Stimulated activated CD4-positive, alpha-beta T cell treated with anti-CD3 and anti-CD28 coated beads, Interleukin-4, amount 100 ng/mL, for 48 hours (primary cell): ENCODE measurements at places on chromosomes 3 and 15.
A peak's percentile ranks its signal among the peaks of the same experiment; 100 is the strongest.

DNA sequence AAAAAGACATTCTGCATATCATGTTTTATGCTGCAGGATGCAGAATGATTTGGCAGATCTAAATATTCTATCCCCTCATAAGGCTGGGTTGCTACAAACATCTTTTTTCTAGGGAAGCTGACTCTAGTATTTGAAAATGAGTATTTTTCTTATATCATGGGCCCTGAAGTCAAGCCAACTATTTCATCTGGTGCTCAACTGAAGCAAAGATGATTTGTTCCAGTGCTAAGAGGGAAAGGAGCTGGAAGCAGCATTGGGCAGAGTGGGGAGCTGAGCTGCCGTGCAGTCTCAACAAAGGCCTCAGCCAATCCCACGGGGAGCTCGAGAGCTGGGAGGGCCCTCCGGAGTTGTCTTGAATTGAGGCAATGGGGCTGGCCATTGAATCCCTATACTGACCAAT lies 155.3 kb upstream of the SLCO3A1 start:
- no peak for DNase-seq

GRCh38 chr15:40338921-40339620 lies 1.7 kb downstream of the CCDC9B start:
- DNase-seq, result no peak

- no peak for DNase-seq
Measured at GRCh38 chr15:61655881-61656280, 404.4 kb downstream of the VPS13C start.

DNA sequence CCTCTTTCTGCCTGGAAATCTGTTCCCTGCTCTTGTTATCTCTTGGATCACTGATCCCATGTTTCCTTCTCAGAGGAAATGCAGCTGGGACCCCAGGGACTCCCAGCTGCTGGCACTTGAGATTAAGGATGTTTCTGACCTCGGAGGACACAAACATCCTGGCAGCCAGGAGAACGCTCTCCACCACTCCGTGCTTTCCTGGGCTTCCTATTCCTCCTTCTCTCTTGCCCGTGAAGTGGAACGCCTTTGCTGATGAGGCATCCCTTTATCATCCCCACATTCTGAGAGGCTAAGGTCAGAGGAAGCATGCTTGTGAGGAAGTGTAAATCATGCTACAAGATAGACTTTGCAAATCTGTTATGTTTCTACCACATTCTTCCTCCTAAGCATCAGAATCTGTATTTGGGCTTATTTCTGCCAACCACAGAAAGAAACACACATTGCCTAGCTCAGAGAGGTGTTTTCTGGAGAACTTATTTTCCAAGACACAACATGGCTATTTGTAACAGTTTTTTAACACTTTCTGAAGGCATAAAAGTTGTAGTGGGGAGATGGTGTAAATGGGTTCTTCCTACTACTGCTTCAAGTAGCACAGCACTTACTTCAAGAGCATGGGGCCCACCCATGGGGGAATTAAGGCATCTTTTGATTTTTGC lies 25.6 kb upstream of the LDHAL6B start:
- DNase-seq, result no peak

DNA sequence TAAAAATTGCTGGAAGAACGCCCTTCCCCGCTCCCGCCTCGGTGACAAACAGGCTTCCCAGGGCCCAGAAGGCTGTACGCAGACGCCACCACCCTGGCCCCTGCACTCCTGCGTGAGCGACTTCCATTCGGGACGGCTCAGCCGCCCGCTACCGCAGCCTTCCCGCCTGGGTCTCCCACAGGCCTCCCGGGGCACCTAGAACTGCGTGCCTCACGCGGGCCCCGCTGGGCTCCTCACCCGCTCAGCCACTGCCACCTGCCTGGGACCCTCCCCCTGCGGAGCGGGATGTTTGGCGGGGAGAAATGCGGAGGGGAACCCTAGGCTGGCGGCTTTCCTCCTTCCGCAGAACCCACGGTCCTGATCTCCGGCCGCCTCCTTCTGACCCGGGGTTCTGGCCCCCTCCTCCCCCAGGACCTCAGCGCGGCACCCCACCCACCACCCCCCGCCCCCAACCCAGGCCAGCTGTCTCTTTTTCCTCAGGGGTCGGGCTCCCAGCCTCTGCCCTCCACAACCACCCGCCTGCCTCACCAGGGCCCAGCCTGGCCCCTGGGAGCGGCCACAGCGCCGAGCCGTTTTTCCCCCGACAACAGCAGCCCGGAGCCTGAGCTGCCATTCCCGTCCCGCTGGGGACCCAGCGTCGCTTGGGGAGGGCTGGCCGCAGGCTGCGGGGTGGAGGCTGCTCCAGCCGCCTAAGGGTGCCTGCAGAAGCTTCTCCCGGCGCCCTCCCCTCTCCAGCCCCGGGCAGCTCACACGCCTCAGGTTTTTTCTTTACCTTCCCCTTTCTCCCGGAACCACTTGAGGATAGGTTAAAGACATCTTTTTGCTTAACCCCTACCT lies 27.6 kb upstream of the RAB7A start:
- DNase-seq, result no peak

GRCh38 chr3:160773722-160774121 lies 17.7 kb downstream of the PPM1L start:
- no peak for DNase-seq

- no peak for DNase-seq
Measured at GRCh38 chr15:65056868-65057548, 10.8 kb downstream of the RASL12 start.

DNA sequence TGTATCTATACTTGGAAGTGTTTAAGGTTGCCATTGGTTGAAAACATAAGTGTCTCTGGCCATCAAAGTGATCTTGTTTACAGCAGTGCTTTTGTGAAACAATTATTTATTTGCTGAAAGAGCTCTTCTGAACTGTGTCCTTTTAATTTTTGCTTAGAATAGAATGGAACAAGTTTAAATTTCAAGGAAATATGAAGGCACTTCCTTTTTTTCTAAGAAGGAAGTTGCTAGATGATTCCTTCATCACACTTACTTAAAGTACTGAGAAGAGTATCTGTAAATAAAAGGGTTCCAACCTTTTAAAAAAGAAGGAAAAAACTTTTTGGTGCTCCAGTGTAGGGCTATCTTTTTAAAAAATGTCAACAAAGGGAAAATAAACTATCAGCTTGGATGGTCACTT lies 19.7 kb downstream of the B3GNT5 start:
- no peak for DNase-seq

DNA sequence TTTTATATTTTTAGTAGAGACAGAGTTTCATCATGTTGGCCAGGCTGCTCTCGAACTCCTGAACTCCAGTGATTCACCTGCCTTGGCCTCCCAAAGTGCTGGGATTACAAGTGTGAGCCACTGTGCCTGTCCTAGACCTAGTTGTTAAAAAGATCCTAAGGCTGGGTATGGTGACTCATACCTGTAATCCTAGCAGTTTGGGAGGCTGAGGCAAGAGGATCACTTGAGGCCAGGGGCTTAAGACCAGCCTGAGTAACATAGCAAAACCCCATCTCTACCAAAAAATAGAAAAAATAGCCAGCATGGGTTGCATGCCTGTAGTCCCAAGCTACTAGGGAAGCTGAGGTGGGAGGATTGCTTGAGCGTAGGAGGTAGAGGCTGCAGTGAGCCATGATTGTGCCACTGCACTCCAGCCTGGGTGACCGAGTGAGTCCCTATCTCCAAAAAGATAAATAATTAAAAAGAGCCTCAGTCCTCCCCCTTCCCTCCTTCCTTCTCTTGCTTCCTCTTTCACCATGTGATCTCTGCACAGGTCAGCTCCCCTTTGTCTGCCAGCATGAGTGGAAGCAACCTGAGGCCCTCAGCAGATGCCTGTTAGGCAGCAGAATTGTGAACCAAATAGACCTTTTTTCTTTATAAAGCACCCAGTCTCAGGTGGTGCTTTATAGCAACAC lies 9.8 kb upstream of the FNDC3B start:
- DNase-seq, result no peak

GRCh38 chr3:126261037-126261436 lies 80.7 kb upstream of the ALDH1L1 start:
- no peak for DNase-seq

- no peak for DNase-seq
Measured at GRCh38 chr3:190265796-190266195, 56.5 kb downstream of the CLDN1 start.

DNA sequence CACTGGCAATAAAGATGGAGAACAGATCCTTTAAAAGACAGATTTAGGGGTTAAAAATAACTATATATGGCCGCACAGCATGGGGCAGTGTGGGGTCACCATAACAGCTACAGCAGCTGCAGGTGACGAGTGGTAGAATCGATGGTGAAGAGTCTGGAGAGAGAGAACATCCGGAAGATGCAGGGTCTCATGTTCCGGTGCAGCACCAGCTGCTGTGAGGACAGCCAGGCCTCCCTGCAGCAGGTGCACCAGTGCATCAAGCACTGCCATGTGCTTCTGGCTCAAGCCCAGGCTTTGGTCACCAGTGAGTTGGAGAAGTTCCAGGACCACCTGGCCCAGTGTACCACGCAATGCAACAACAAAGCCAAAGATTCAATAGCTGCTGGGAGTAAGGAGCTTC lies 93.7 kb upstream of the IMPG2 start:
- DNase-seq, result no peak

GRCh38 chr15:100633763-100634075 lies 31.3 kb downstream of the ASB7 start:
- no peak for DNase-seq

DNA sequence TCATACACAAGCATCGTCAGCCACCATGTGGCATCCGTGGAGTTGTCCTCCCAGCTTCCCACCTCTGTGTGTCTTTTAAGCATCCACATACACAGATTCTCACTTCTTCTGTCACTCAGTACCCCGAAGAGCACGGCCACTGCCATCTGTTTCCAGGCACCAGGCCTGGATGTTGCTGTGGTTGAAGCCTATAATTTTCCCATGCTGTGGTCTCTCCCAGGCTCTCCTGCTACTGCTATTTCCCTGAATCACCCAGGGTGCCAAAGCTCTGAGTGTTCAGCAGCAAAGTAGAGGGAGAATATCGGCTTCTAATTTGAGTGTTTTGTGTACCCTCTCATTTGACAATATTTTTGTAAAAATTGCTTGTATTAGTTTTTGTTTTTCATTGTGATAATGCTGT lies 265.7 kb downstream of the DIPK2A start:
- DNase-seq, result no peak

DNA sequence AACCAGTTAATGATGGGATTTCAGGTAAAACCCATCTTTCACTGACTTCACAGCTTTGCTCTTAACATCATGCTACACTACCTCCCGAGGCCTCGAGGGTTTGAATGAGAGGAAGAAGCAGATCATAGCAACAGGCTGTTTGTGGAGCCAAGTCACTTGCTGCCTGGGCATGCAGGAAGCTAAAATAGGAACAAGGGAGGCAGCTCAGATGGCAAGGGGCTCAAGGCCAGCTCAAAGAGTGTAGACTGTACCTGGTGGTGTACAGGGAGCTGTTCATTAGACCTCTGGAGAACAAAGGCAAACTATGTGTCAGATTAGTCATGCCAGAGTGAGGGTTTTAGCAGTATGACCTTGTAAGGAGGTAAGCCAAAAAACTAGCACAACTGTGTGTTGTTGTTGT lies 28.8 kb downstream of the ARRDC4 start:
- DNase-seq, result no peak

DNA sequence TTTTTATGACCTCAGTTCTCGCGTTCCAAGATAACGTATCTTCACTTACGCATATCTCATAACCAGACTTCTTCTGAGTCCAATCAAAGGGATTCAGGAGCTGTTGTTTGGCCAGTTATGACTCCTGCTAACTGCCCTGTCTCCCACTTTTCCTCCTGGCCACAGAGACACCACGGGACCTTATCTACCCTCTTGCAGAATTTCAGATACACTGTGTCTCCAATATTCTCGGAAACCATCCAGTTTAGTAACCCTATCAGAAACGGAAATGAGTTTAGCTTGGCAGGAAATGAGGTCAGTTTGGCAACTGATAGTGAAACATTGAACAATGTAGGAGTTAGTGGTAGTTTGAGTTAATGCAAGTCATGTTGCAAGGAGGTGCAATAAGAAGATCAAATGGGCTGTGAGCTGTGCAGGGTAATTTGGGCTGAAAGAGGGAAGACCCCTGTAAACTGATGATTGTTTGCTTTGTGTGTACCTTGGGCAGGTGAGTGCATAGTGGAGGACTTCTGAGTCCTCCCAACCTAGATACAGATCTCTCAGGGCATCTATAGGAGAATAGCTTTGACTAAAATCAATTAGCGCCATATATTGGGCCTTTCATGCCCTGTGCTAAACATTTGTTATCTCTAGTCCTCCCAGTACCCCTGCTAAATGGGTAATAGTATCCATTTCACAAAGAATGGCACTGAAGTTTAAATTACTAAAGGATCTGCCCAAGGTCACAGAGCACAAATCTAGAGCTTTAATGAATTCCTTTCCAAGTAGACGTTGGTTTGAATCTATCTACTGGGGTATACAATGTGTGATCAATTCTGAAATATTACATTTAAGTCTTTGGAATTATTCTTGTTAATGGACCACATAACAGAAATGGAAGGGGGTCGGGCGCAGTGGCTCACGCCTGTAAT lies 41.3 kb upstream of the PIK3CB start:
- DNase-seq, result no peak

- peak; percentile 24 for DNase-seq
Measured at GRCh38 chr3:113441051-113441770, at the start of gene CFAP44. Gene CFAP44, minus strand, starts transcription at chr3:113441493. Its CDS starts 7,829 bp downstream, at chr3:113433664.
